ENCODE measurements at places on chromosomes 12 and 14. TPM values are rescaled to one million over a fixed set of nuclear protein-coding genes. Genes with fewer than 3 reads are reported as not detected.

DNA sequence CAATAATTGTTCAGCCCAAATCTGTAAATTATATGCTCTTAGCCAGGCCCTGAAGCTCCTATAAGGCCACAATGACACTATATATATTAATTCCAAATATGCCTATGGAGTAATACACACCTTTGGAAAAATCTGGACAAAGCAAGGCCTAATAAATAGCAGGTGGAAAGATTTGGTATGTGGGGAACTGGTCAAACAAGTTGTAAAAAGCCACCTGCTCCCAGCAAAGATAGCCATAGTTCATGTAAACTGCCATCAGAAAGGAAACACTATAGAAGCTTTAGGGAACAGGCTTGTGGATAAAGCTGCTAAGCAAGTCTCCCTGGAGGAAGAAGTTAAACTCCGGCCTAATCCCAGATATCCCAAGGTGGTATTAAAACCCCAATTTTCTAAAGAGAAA is 29.7 kb downstream of the PRMT8 start:
- DNase-seq: no peak

GRCh38 chr14:42535397-42535796 is 928.7 kb downstream of the LRFN5 start:
- no peak for DNase-seq

DNA sequence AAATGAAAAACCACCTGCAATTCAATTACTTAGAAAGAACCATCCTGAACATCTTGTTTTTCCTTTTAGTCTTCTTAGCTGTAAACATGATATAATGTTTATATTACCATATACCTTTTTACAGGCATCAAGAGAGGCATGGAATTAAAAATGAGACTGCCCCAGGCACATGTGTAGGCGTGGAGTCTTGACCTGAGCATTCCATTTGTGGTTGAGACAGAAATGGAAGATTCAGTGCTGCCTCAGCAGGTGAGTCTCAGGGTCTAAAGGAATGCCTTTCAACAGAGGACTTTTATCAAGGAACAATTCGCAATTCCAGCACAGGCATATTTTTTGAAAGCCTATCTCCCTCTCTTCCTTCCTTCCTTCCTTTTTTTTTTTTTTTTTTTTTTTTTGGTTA is 8.0 kb upstream of the NANOGNB start:
- DNase-seq: no peak

DNA sequence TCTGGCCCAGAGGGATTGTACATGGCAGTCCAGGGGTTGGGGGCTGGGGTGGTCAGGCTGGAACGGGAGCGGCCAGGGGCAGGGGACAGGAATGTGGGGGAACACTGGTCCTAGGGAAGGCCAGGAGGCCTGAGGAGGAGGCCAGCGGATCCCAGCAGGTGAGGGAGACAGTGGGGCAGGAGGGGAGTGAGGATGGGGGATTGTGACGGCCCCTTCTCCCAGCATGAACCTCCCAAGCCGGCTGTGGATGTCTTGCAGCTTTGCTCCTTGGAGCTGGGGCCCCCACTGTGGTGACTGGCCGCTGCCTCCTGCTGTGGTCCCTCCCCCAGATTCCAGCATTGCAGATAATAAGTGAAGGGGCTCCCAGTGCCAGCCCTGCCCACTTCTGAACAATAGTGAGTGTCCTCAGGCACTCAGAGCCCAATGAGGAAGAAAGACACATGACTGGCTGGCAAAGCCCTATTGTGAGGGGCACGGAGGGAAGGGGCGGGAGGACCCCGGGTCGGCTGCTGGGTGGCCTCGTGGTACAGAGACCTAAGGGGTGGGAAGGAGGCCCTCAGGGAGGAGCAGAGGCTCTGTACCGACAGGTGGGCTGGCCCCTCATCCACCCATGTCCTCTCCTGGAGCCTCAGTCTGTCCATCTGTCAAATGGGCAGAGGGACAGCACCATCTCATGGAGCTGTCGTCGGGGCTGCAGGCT is 215.0 kb downstream of the KIF26A start:
- peak; percentile 1 for DNase-seq

DNA sequence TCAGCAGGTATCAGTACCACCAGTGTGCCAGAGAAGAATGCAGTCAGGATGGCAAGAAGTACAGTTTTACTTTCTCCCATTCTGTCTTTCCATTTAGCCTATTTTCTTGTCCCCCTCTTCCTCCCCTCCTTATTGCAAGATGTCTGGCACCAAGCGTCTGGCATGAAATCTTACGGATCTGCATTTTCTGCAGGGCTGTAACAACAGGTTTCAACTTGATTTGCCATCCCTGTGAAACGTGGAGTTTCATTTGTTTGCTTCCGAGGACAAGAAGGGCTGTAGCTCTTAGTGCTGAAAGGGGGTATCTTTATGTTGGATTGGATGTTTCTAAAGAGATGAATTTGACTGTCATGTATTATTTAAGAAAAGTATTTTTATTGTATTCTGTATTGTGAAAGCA is 1110.6 kb downstream of the BCL11B start:
- DNase-seq: no peak

- no peak for DNase-seq
These were observed 5.8 kb upstream of the BICD1 start for GRCh38 chr12:32100888-32101287.

GRCh38 chr14:81584495-81584894 is 50.8 kb upstream of the SEL1L start:
- DNase-seq: no peak

- no peak for DNase-seq
These were observed 466.1 kb downstream of the FOXG1 start for GRCh38 chr14:29232711-29233110.

The WDHD1 gene
- total RNA-seq: 64.4 TPM

The NFATC4 gene
- total RNA-seq: 0.30 TPM

The MMP19 gene
- not detected for total RNA-seq
